ENCODE measurements at places on chromosomes 7 and 10.

GRCh38 chr7:6705959-6706665 lies 635 bp downstream of the ZNF12 start:
- no peak for DNase-seq

- no peak for DNase-seq
These were observed 4.4 kb upstream of the CUZD1 start for GRCh38 chr10:122849900-122850605.

GRCh38 chr10:7192831-7193361 lies 217.9 kb downstream of the SFMBT2 start:
- DNase-seq: peak; percentile 42

DNA sequence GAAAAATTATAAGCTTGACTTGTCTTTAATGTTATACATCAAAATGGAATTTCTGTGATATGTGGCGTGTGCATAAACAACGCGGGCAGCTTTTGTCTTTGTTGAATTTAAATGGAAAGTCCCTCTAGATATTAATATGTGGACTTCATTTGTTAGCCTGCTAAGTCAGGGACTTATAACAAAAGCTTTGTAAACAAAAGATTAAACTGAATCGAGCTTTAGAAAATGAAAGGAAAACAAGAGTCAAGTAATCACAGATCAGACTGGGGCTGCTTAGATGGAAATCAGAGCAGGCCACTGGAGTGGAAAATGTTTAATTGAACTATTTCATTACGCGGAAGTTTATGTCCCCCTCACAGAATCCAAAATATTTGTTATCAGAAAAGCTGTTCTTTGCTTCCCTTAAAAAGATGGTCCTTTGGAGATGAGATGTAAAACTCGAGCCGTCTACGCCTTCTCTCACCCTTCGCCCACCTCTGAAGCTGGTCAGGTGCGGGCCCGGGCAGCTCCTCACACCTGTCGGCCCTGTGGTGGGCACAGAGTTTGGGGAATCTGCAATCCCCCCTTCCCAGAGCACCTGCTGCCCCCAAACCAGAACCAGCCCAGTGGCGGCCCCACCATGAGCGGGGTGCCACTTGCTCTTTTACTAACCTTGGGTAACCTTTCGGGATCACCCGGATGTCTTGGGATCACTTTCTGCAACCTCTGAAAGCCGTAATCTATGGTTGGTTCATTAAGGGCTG lies 116.2 kb downstream of the EBF3 start:
- DNase-seq: no peak

DNA sequence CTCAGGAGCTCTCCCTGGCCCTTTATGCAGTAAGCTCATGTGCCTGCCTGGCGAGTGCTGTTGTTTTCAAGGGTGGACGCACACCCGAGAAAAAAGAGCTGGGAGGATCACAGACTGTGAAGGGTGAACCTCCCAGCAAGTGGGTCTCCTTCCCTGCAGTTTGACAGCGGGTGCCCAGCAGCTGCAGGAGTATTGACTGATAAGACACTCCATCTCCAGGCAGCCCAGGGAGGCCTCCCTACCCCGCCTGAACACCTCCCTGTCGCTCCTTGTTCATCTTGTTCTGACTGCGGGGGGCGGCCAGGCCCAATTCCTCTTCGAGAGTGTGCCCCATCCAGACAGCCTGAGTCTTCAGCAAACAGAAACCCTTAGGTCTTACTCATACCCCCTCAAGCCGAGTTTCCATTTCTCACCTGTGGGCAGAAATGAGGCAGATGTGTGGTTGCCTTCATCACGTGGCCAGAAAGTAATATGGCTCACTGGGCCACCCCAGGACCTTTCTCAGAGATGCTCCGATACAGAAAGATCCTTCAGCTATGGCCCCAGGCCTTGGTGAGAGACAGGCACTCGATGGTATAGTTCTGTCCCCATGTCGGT lies 17.2 kb downstream of the MDH2 start:
- DNase-seq: no peak

DNA sequence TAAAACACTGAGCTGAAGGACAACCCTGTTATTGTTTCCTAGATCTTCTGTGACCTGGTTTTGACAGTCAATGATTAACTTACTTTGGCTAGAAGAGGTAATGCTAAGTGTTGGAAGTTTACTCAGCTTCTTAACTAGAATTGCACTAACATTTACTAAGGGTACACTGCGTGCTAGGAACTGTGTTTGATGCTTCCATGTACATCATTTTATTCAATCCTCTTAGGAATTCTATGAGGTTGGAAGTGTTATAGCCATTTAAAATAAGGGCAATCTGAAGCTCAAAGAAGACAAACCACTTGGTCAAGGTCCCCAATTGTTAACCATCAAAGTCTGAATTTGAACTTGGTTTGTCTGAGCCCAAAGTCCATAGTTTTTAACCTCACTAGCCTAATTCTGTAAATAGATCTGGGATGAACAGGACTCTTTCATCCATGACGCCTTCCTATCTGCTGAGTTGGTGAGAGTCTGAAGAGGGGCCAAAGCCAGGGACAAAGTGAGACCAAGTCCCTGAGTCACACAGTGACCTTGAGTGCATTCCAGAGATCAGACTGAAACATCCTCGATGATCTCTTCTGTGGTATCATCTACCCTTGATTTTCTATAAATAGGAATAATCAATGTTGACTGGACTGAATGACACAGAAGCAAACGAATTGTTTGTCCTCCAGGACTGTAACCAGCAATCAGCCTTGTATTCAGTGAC lies 29.2 kb upstream of the ZNRF2 start:
- DNase-seq: no peak

- DNase-seq: no peak
These were observed 8.0 kb upstream of the CALHM1 start for GRCh38 chr10:103466734-103467133.

DNA sequence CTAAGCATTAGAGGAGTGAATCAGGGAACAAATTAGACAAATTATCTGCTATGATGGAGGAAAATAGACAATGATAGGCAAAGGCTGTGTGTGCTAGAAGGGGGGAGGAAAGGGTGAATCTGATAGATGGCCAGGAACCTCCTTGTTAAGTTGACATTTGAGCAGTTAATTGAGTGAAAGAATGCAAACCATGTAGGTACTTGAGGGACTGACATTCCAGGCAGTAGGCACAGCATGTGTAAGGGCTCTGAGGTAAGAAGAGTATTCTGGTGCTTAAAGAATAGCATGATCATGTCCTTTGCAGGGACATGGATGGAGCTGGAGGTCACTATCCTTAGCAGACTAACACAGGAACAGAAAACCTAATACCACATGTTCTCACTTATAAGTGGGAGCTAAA lies 48.6 kb upstream of the TES start:
- DNase-seq: no peak

- no peak for DNase-seq
These were observed 9.8 kb downstream of the PTPRZ1 start for GRCh38 chr7:121882731-121883130.

- no peak for DNase-seq
These were observed 291.1 kb upstream of the IMMP2L start for GRCh38 chr7:111853201-111853990.

DNA sequence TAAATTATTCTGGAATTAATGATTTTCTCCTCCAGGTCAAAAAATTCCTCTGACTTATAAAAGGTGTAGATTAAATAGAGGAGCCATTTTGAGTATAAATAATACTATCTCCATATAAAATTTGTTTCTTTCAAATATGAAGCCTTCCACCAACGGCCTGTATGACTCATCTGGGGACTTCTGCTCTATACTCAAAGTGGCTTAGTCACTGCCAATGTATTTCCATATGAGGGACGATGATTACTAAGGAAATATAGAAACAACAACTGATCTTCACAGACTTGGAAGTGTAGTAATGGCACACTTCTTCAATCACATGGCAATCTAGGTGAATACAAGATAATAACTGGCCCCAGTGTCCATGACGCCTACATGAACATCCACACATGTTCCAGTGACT lies 335.6 kb upstream of the HGF start:
- no peak for DNase-seq

GRCh38 chr10:51666456-51666855 lies 32.9 kb downstream of the CSTF2T start:
- DNase-seq: no peak

DNA sequence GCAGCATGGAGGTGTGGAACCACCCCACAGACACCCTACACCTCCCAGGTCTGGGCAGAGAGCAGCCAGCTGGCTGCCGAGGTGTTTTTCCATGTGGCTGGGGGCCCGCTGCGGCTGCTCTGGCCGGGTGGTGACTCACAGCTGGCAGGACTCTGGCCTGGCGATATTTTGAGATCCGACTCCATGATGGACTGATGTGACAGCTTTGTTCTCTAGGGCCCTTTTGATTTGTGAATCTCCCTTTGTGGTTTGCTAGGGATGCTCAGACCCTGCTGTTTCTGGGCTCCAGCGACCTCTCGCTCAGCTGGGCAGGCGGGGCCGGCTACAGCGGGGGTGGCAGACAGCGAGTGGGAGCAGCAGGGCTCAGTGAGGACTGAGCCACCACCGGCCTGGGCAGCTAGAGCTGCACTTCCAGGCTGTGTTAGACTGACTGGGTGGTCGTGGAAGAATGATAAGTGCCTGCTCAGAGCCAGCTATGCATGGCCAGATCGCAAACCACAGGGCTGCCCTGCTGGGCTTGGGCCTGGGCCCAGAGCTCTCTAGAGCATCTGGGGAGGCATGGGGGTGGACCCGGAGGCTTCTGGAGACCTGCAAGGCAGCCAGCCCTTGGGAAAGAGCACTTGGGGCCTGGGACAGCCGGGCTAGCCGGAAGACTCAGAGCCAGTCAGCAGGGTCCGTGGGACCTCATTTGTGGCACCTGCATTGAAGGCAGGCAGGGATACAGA lies 46.2 kb upstream of the GDF10 start:
- DNase-seq: no peak
